ENCODE measurements at places on chromosomes 5 and 9.
A peak's percentile ranks its signal among the peaks of the same experiment; 100 is the strongest.

GRCh38 chr5:74870299-74871067, 4.3 kb upstream of the FAM169A start:
- DNase-seq, result no peak

DNA sequence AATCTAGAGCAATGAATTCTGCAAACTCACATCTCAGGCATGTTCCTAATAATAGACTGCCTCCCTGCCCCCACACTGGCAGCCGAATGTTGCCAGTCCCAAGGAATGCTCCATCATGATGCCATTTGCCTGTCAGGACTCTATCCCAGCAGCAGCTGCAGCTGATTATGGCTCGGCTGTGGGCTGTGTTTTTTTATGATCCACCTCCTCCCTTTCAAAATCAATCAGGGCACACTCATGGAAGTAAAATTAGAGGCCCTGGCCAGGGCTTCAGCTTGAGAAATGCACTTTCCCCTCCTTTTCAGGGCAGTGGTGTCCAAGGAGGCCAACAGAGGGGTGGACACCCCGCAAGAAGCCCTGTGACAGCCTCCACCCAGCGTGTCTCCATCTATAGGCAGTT, 176.7 kb upstream of the S1PR3 start:
- DNase-seq, result no peak

GRCh38 chr9:134161647-134162046, 2.7 kb downstream of the RNU6ATAC start:
- no peak for DNase-seq

GRCh38 chr5:148641735-148642134, 12.6 kb downstream of the HTR4 start:
- DNase-seq, result no peak

DNA sequence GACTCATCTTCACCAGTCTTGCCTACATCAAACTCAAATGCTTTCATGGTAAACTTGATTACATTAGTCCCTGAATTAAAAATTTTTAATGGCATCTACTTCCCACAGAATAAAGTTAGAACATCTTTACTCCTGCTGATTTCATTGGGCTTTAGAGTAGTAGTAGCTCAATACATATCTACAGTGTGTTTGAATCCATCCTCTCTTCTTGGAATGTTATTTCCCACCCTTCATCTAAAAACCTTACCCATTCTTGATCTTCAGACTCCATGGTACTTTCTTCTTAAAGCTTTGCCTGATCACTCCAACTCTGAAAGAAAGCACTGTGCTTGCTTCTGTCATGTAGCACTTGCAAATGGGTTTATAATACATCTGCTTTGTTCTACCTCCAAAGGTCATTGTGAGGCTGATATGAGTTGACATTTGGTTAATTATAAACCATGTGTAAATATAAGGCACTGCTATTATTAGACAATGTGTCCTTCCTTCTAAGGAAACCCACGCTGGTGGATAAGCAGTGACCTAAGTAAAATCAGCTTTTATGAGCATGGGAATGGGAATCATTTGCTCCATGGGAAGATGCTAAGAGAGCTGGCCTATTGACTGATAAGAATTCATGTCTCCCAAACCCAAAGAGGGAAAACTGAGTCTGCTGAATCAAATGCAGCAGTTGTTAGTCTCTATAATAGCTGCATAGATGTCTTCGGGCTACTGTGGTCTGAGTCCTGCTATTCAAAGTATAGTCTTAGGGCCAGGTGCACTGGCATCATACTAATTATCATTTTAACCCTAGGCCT, 7.5 kb upstream of the PRLR start:
- DNase-seq, result no peak

DNA sequence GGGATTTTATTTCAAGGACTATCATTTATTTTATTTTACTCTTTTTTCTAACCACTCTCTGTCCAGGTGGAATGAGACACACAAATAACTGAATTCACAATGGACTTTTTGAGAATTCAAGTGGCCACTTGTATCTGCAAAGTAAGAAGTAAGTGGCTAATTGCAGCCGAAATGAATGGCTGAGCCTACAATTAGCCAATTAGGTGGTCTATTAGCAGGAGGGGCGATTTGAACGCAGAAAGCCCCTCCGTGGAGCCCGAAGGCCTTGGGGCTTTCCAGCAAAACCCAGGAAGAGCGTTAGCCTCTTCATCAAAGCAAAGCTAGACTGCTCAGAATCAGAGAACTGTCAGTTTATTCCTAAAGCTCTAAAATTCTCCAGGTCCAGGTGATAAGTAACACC, 176.9 kb downstream of the EBF1 start:
- DNase-seq, result no peak

GRCh38 chr5:156339139-156339841, 12.3 kb downstream of the SGCD start:
- DNase-seq, result no peak

- no peak for DNase-seq
Observed at GRCh38 chr5:136001466-136001981, 27.3 kb upstream of the TGFBI start.

- peak; percentile 76 for DNase-seq
Observed at GRCh38 chr9:126618585-126619360, 5.0 kb downstream of the LMX1B start.

DNA sequence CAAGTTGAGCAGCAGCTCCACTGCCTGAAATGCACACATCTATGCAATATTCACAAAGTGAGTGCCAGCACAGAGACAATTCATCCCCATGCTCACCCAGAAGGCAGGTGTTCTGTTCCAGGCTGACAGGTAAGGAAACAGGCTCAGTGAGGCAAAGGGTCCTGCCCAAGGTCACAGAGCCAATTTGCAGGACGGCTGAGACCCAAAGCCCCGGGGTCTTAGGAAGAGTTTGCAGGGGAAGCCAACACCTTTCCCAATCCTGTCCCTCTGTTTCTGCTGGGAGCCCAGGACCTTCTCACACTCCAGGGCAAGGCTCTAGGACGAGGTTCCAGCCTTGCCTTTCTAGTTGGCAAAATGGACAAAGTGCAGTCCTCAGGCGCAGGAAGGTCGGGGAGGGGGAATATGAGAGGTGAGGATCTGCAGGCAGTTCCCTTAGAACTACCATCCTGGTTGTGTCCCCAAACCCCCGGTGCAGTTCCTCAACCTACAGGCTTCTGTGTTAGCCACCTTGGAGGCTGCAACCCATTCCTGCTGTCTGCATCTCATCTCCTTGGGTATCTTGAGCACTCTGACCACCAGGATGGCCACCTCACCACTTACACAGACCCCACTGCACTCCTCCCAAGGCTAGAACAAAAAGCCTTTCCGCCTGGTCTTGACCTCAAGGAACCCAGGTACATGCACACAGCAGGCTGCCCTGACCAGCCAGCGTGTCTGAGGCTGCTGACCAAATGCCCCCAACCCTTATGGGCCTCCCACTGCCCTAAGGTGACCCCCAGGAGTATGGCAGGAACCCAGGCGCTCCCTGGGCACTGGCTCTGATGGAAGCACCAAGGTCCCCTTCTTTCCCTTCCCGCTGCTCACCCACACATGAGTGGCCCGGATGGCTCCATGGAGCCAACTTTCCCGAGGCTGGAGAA, 1.9 kb upstream of the BRD3 start:
- DNase-seq, result no peak

DNA sequence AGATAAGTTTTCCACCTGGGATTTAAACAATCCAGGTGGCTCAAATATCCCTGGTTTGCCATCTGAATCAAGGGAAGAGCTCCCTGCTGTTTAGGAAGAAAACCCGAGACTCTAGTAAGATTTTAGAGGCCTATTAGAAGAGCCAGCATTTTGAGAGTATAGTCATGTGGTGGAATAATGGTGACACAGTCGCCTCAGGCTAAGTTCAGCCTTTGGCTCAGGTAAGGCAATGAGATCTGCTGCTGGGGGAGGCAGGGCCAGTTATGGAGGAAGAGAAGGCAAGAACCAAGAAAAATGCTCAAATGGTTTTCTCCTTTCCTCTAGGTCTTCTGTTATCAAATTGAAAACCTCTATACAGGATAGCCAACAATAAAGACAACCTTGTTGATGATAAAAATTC, 16.2 kb downstream of the RAD1 start:
- DNase-seq, result no peak

DNA sequence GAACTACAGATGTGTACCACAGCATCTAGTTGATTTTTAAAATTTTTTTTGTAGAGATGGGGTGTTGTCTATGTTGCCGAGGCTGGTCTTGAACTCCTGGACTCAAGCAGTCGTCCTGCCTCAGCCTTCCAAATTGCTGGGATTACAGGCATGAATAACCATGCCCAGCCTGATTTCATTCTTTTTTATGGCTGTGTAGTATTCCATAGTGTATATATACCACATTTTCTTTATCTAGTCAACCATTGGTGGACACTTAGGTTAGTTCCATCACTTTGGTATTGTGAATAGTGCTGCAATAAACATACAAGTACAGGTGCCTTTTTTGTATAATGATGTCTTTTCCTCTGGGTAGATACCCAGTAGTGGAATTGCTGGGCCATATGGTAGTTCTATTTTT, 3.8 kb downstream of the RCL1 start:
- no peak for DNase-seq

DNA sequence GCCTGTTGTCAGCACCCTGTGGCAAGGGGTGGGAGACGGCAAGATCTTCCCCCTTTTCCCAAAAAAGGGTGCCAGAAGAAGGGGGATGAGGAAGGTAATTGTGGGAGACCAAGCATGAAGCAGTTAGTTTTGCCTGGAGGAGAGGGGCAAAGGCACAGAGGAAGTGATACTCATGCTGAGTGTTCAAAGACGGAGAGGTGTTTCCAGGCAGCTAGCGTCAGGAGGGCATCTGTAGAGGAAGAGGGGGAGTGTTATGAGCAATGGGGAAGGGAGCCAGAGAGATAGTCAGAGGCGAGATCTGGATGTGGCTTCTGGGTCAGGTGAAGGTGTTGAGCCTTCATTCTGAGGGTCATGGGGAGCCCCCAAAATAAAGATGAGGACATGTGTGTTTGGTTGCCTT, 26.9 kb upstream of the ADAM19 start:
- DNase-seq, result no peak

- DNase-seq, result no peak
Observed at GRCh38 chr9:127458921-127459320, 7.6 kb downstream of the LRSAM1 start.

- no peak for DNase-seq
Observed at GRCh38 chr5:107389130-107389774, 281.5 kb downstream of the EFNA5 start.

GRCh38 chr9:115939065-115939765, 214.4 kb upstream of the PAPPA start:
- DNase-seq, result no peak

GRCh38 chr5:33679791-33680190, 212.0 kb downstream of the ADAMTS12 start:
- DNase-seq, result no peak

GRCh38 chr5:65142511-65143011, 339.2 kb downstream of the ADAMTS6 start:
- peak; percentile 21 for DNase-seq

- no peak for DNase-seq
Observed at GRCh38 chr5:139459451-139459934, 3.0 kb downstream of the ECSCR start.

DNA sequence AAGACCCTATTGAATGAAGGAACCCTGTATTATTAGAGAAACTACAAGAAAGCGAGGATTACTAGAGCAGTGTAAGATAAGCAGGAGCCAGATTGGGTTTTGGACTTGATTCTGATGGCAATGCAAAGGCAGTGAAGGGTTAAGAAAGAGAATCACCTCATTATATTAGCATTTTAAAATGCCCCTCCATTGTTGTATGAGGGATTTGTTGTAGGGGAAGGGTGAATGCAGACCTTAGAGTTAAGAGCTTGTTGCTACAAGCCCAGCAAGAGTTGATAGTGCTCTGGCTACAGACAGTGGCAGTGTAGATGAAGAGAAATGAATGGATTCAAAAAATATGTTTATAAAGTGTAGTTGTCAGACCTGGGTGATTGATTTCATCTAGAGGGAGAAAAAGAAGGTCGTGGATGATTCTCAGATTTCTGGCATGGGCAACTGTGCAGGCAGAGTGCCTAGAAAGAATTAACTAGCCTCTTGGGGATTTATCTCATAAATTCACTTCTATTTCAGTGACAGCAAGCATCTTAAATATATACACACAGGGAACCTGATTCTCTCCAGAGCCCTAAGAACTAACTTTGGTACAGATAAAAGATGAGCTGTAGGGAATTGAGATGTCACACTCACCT, 344.8 kb downstream of the ARRDC3 start:
- no peak for DNase-seq

- no peak for DNase-seq
Observed at GRCh38 chr5:57327561-57328367, 153.9 kb downstream of the GPBP1 start.

- no peak for DNase-seq
Observed at GRCh38 chr9:127734247-127734746, 797 bp downstream of the TOR2A start.

- DNase-seq, result no peak
Observed at GRCh38 chr5:154351566-154351965, 94.2 kb upstream of the SAP30L start.

- no peak for DNase-seq
Observed at GRCh38 chr5:4928409-4928808, 211.7 kb upstream of the ADAMTS16 start.

DNA sequence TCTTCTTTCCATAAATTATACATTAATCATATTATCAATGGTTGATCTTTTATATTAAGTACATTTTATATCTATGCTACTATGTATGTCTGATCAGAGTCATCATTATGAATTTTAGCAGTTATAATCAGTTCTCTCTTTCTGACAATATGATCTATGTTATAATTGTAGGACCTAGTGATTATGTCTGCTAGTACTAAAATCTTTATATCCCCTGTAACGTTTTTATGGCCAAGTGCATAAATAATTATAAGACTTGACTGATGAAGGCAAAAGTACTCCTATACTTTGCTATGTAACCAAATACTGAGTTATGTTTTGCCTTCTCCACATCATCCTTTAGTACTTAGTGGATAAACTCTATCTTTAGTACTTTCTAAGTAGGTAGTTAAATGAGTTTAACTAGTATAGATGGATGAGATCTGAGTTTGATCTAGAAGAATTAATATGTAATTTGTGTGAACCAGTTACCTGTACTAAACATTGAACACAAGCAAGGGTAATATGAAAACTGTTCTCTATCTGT, 75.4 kb downstream of the SLF1 start:
- no peak for DNase-seq

DNA sequence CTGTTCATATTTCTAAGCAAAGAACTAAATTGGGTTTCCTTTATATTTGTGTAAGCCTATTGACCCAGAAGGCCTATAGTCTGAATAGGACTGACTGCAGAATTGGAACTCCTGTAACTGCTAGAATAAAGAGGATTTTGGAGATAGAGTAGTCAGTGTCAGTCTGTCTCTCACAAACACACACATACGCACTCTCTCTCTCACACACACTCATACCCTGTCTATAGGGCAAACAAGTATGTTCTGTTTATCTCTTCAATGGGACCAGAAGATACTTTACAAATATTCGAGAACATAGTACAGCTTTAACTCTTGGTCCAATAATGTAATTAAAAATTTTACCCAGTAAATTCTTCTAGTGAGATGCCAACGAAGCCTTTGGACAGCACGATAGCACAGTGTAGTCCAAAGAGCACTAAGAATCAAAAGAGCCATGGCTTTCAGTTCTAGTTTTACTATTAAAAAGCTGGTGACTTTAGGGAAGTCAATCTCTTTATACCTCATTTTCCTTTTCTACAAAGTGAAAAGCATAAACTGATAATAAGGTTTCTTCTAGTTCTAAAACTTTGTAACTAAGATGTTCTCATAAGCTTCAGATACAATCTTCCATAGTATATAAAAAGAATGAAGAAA, 19.3 kb downstream of the ABHD17B start:
- no peak for DNase-seq

Measured in H1 (cell line).